Vein endothelial cell (primary cell): ENCODE measurements at places on chromosomes 5 and 9. TPM values are rescaled to one million over a fixed set of nuclear protein-coding genes. Genes with fewer than 3 reads are reported as not detected.

Gene PPP1R2B
- total RNA-seq = 0.33 TPM in 1 of 2 replicates, not detected in the other

Gene CSNK1G3
- 55.5 and 55.9 TPM in 2 replicates for total RNA-seq

Gene ALDH7A1
- 28.5 and 38.2 TPM in 2 replicates for total RNA-seq

Gene LECT2
- total RNA-seq = not detected in 2 replicates

Gene CERCAM
- total RNA-seq = 22.4 and 44.7 TPM in 2 replicates

Gene PCDHAC1
- total RNA-seq = 0.10 and 0.33 TPM in 2 replicates

Gene IFNA2
- total RNA-seq = not detected in 2 replicates

Gene ORM2
- not detected in 2 replicates for total RNA-seq

Gene KCNIP1
- total RNA-seq = 0.19 and 0.98 TPM in 2 replicates

Gene P4HA2
- 42.8 and 68.3 TPM in 2 replicates for total RNA-seq

Gene DIPK1B
- total RNA-seq = 182 and 234 TPM in 2 replicates

Gene PCDH12
- total RNA-seq = 32.7 and 55.6 TPM in 2 replicates

Gene MIER3
- 27.3 and 29.1 TPM in 2 replicates for total RNA-seq

Gene DCTN4
- 43.1 and 43.4 TPM in 2 replicates for total RNA-seq

Gene PCDHGA11
- total RNA-seq = 11.4 and 12.4 TPM in 2 replicates

Gene TRMT10B
- 3.1 and 3.3 TPM in 2 replicates for total RNA-seq

Gene IL4
- not detected in 2 replicates for total RNA-seq

Gene IL13
- not detected in 2 replicates for total RNA-seq

Gene VCAN
- 10.4 and 26.8 TPM in 2 replicates for total RNA-seq

Gene LHFPL2
- 46.7 and 65.9 TPM in 2 replicates for total RNA-seq

Gene POU5F2
- 2.0 and 2.2 TPM in 2 replicates for total RNA-seq

Gene PPP1R26
- total RNA-seq = 14.4 and 17.0 TPM in 2 replicates

Gene QRFP
- total RNA-seq = not detected in 2 replicates

Gene EFNA5
- total RNA-seq = 27.8 and 30.7 TPM in 2 replicates

Gene WDR38
- total RNA-seq = not detected in 2 replicates

Gene NELFB
- 73.9 and 77.1 TPM in 2 replicates for total RNA-seq

Gene CYLC2
- total RNA-seq = not detected in 2 replicates

Gene TMEM267
- 6.9 and 12.9 TPM in 2 replicates for total RNA-seq

Gene AK3
- total RNA-seq = 55.9 and 64.5 TPM in 2 replicates

Gene PLPPR1
- 0.10 TPM in 1 of 2 replicates, not detected in the other for total RNA-seq

Gene LRRC19
- total RNA-seq = not detected in 2 replicates

Gene COL23A1
- total RNA-seq = not detected in 2 replicates

Gene CNTNAP3
- 87.5 and 102 TPM in 2 replicates for total RNA-seq

Gene SEMA4D
- total RNA-seq = 5.1 and 6.9 TPM in 2 replicates

Gene CNTFR
- total RNA-seq = not detected in 2 replicates

Gene ISL1
- total RNA-seq = not detected in 2 replicates

Gene NTRK2
- total RNA-seq = under 0.01 and 0.10 TPM in 2 replicates

Gene CEMIP2
- 97.5 and 111 TPM in 2 replicates for total RNA-seq

Gene FBXO4
- 8.5 and 9.3 TPM in 2 replicates for total RNA-seq

Gene SLC34A1
- total RNA-seq = not detected in 2 replicates

Gene TMC1
- 0.33 and 0.67 TPM in 2 replicates for total RNA-seq

Gene STKLD1
- 0.33 and 1.6 TPM in 2 replicates for total RNA-seq

Gene CCL27
- total RNA-seq = not detected in 2 replicates

Gene JADE2
- total RNA-seq = 26.1 and 31.4 TPM in 2 replicates

Gene MYO10
- total RNA-seq = 133 and 138 TPM in 2 replicates

Gene SLC6A7
- not detected in 2 replicates for total RNA-seq

Gene DRD1
- total RNA-seq = not detected in 2 replicates

Gene ZNG1C
- total RNA-seq = 17.0 and 28.4 TPM in 2 replicates

Gene PCDHB8
- 0.29 and 1.3 TPM in 2 replicates for total RNA-seq

Gene NEURL1B
- total RNA-seq = 0.65 and 1.6 TPM in 2 replicates

Gene EIF4E1B
- not detected in 2 replicates for total RNA-seq

Gene CNTNAP3B
- 163 and 228 TPM in 2 replicates for total RNA-seq
